Stimulated activated CD4-positive, alpha-beta T cell treated with anti-CD3 and anti-CD28 coated beads, TNF-alpha, amount 100 ng/mL, for 1 hour (primary cell): ENCODE measurements at places on chromosomes 5 and 9.

DNA sequence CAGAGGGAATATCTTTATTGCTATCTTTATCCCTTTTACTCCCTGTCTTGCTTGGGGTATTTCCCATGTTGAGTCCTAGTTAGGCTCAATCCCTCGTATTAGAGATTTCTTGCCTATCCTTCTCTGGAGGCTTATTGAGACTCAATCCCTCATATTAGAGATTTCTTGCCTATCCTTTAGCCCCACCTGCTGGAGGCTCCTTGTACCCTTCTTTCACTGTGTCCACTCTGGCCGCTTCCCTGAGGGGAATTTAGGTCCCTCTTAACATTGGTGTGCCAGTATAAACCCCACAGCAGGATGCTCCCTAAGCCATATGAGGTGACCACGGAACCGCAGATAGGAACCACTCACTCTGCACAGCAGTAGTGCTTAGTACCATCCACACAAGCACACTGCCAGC lies 110.7 kb upstream of the MAMDC2 start:
- no peak for DNase-seq

GRCh38 chr5:65474130-65474711 lies 7.5 kb downstream of the ADAMTS6 start:
- DNase-seq = no peak

- DNase-seq = no peak
Measured at GRCh38 chr9:87844506-87844905, 38.2 kb upstream of the SPATA31E1 start.

- DNase-seq = no peak
Measured at GRCh38 chr5:73376618-73377170, 71.9 kb downstream of the FOXD1 start.

- no peak for DNase-seq
Measured at GRCh38 chr5:45038366-45038987, 229.7 kb downstream of the MRPS30 start.

DNA sequence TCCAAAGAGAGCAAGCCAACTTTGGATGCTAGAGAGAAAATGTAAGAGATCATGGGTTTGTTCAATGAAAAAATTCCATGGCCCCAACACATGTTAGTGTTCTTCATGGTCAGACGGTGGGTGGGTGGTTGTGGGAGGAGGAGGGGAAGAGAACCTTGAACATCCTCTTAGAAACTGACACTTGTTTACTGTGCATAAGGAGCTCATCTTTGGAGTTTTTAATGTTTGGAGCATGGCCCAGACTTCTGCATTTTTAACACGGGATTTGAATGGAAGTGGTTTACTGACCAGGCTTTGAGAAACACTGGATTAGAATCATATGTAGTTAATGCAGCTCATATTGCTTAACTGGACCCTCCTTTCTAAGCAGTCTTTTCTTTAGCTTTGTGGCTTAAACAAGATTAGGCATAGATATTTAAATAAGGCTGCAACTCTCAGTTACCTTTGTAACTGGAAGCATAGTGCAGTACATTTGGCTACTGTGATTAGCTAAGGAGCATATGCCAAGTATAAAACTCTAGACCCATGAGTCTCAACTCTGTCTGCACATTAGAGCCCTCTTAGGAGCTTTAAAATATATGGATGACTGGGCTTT lies 60.1 kb downstream of the FOCAD start:
- DNase-seq = no peak

DNA sequence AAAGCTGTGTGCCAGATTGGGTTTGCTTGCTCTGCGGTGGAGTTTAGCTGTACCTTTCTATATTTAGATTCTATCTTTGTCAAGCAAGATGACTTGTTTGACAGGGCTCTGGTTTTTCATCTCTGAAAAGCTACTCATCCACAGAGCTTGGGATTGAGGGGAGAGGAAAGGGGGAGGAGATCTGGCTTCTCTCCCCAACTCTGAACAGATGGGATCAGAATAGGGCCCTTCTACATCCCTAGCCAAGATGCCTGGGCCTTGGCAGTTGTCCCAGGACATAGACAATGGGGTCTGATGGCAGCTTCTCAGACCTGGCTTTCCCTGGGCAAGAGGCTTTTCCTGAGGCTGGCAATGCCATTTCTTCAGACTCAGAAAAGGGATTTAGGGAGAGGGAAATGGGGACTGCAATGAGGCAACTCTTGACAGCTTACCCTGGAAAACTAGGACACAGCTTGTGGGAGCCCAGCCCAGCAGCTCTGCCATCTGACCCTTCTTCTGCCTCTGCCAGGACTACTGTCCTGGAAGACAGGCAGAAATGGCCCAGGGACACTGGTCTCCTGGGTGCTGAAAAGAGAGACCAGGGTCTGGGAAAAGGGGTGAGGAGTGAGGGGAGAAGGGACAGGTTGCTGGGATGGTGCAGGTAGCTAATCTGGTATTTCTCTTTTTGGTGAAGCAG lies 50.2 kb upstream of the ASTN2 start:
- DNase-seq = no peak

DNA sequence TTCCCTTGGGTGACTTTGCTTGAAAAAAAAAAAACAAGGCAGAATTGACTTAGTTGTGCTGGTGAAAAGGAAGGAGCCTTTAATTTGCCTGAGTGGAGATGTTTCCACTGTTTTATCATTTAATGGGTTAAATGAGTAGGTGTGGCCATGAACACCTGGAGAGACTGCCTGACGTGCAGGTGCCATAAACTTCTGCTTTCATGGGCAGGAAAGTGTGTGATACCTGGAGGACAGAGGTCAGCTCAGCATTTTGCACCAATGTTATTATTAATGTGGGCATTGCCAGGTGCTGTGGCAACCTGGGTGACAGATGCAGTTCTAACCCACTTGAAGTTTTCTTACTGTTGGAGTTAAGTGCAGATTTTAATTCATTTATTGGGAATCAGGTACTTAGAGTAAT lies 145.4 kb downstream of the CD180 start:
- DNase-seq = no peak

DNA sequence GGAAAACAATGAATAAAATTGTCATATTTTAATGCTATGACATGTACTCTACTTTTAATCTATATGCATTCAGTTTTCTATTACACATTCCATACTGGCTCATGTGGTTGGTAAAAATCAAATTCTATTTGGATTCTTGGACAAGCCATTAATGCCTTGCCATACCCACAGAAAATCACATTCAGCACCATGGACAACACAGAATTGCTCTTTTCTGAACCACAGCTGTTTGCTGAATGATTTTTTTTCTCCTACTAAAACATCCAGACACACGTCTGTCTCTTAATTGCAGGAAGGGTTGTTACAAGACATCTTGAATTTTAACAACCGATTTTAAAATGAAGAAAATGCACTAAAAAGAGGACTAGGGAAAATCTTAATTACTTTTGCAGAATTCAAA lies 675.6 kb downstream of the BRINP1 start:
- DNase-seq = no peak
